ENCODE measurements at places on chromosomes 12 and 14.

DNA sequence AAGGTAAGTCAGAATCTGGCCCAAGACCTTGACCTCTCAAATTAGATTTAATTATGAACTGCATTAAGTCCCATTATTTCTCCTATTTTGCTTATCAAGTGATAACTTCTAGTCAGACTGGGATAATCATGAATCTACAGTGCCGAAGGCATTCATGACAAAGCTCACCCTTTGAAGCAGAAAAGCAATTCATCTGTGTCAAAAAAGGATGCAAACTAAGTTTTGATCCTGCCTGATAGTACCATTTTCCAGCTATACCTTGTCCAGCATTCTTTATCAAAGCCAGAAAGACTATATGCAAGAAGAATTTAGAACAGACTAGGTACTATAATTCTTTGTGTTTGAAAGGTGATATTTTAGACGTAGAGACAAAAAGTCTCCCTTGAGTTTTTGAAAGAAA lies 268.1 kb downstream of the FBXL14 start:
- DNase-seq = no peak

DNA sequence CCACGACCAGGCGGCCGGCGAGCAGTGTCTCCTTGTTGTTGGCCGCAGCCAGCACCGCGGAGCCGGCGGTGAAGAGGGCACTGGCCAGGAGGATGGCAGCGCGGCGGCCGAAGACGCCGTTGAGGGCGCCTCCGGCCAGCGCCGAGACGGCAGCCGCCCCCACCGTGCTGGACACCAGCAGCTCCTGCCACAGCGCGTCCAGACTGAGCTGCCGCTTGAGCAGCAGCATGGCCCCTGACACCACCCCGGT lies 691 bp downstream of the SLC2A13 start:
- no peak for DNase-seq

GRCh38 chr12:108367436-108367835 lies 28.3 kb upstream of the CMKLR1 start:
- no peak for DNase-seq

GRCh38 chr14:83147006-83147405 lies 1613.4 kb upstream of the SEL1L start:
- no peak for DNase-seq

- no peak for DNase-seq
Measured at GRCh38 chr12:123479442-123480180, 21.7 kb downstream of the SNRNP35 start.

DNA sequence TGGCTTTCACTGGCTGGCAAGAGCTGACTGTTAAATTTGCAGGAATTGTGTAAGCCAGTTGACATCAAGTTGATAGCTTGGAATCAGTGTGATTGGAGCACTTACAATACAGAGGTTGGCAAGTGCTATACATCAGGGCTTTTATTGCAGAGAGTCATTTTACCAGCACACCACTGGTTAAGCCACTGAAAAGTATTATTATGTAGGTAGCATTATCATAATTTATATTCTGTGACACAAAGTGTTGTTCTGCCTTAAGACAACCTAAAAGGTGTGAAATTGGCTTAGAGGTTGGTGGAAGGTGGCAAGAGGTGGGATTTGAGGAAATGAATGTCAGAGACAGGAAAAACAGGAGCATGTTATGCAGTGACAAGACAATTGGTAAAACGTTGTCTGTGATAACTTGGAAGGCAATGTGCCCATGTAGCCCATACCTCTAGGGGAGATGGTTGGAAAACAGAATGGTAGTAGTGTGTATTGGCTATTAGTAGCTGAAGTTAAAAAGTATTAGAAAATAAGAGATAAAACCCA lies 172.9 kb upstream of the PRICKLE1 start:
- no peak for DNase-seq

GRCh38 chr14:68880581-68881105 lies 87.8 kb upstream of the ZFP36L1 start:
- no peak for DNase-seq

DNA sequence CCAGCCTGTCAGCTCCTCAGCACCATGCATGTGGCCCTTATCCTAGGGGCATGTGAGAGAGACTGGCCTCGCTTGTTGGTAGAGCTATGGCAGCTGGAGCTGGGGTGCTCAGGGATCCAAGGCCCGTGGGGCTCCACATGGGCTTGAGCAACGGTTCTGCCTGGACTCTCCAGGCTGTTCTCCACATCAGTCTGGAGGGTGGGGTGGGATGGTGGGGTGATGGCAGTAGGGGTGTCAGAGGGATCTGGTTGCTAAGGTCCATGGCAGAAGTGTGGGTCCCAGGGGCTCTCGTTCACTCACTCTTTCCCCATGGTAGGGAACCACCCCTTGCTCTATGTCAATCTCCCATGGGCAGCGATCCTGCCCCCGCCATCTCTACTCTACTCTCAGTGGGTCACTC lies 622.6 kb downstream of the LRFN5 start:
- DNase-seq = no peak

- peak; percentile 57 for DNase-seq
Measured at GRCh38 chr14:102508774-102509745, 516 bp downstream of the ANKRD9 start.

- DNase-seq = no peak
Measured at GRCh38 chr12:105433804-105434203, 103.3 kb downstream of the C12orf75 start.
